ENCODE measurements at places on chromosomes 5 and 9.

GRCh38 chr9:109802491-109802890 is 22.5 kb downstream of the PALM2AKAP2 start:
- DNase-seq, result no peak

DNA sequence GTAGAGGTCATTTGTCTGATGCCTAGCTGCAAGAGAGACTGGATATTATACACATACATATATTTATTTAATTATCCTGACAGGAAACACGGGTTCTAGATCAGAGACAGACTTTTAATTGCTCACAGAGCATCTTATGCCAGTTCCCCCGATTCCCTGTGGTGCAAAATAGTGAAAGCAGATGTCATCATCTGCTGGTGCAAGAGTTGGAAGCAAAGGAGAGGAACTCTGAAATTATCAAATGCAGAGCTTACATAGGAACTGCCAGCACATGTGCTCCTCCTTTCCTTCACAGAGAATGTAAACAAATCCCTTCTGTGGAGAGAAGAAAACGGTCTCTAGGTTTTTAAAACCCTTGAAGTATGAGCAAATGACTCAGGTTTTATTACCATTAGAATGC is 69.3 kb downstream of the DTWD2 start:
- no peak for DNase-seq

GRCh38 chr5:31889001-31889561 is 250.2 kb downstream of the PDZD2 start:
- no peak for DNase-seq

DNA sequence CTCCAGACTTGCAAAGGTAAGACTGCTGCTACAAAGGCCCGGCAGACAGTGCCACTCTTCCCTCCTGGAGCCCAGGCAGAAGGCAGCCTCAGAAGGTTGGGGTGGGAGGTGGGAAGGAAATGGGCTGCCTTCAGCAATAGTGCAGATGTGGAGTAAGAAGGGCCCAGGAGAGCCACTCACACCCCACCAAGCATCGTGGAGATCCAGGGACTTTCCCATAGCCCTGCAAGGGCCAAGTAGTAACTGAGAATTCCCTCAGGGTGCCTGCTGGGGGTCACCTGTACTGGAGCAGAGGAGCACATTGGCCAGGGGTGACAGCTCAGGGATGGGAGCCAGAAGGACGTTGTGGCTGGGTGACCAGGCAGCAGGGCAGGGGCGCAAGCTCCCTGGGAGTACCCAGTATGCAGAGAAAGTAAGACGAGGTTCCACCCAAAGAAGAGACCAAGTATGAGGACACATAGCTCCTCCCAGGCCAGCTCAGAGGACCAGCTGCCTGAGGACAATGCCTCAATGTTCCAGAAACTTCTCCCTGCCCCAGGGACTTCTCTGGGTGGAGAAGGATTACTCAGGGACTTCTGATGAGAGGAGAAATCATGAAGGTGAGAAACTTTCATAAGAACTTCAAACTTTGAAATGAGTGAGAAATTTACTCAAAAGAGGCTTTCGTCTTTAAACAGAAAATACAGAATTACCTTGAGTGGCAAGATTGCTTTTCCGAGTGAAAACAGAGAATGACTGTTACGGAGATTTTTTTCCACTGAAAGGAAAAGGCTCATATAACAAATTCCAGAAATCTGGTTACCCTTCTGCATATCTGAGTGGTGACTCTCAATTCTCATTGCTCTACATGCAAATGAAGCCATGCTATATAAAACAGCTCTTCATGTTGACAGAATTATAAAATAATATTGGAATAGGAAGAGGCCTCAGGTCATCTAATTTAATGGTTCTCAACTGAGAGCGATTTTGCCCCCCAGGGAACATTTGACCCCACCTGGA is 87.9 kb upstream of the TRIO start:
- DNase-seq, result no peak

DNA sequence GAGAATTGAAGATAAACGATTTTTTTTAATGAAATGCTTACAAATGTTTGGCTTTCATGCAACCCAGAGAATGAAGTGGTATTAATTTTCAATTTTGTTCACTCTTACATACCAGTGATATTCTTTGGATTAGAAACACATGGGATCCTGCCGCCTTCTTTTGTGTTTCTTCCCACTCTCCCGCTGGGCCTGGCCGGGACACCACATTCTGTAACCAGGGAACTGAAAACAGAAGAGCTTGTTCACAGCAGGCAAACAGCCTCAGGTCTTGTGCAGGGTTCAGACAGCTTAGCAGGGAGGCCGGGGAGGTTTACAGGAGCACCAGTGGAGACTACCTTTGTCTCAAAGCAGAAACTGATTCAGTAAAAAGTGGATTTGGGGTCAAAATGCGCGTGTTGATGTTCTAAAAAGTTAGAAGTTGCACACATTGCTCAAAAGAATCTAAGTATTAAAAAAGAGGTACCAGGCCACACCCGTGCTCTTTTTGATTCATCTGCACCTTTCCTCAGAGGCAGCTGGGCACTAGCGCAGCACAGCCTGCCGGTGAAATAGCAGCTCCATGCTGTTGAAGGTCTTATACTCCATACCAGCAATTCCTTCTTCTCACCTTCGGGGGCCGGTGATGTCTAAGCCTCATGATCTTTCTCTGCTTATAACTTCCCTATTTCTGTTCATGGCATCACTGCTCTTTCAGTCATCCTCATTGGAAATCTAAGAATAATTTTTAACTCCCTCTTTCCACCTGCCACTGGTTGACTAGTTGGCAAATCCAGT is 67.1 kb downstream of the GRAMD2B start:
- no peak for DNase-seq

DNA sequence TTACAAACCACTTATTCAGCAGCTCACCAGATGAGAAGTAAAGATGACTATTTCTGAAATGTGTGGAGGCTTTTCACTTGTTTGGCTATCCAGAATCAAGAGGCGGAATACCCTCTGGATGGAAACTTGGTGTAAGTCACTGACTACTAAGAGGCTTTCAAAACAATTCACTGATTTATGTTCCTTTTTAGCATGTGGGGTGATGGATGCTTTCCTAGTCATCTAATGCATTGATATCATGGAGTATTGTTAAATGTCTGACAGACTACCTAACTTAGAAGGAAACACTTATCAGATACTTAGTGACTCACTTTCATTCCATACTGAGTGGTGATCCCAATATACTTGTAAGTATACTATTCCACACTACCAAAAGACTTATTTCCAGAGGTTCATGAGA is 141.4 kb downstream of the PLK2 start:
- no peak for DNase-seq

GRCh38 chr5:127885176-127885575 is 182.0 kb downstream of the CCDC192 start:
- no peak for DNase-seq

- no peak for DNase-seq
These were observed 428.2 kb downstream of the CDK5RAP2 start for GRCh38 chr9:120151806-120152205.

DNA sequence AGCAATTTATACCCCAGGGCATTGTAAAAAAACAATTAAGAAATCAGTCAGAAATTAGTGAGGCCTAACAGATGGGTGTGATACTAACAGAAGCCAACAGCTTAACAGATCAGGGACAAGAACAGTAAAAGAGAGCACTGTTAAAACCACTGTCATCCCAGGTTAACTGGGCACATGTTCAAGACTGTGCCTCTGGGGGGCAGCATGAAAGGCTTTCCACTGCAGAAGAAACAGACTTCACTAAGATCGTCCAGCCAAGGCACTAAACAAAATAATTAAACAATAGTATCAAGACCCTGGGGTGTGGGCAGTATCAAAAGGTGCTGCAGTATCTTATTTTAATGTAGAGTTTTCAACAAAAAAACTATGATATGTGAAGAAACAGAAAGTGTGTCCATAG is 43.5 kb downstream of the FBN2 start:
- no peak for DNase-seq

GRCh38 chr5:59095480-59095879 is 512.6 kb downstream of the RAB3C start:
- DNase-seq, result no peak
